GOT3 (cell line): ENCODE measurements at places on chromosomes 1 and 21.

DNA sequence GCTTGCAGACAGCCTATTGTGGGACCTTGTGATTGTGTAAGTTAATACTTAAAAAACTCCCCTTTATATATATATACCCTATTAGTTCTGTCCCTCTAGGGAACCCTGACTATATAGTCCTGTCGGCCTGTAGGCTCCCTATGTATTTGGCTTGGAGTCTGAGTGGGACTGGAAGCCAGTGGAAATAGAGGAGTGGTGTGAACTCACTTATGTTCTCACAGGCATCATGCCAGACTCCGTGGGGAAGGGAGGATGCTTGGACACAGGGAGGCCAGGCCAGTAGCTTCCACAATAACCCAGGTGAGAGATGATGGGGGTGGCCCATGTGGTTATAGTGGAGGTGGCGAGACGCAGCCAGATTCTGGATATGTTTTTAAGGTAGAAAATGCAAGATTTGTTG is 136.7 kb upstream of the SYT6 start:
- no peak for DNase-seq

GRCh38 chr1:192080684-192081083 is 77.6 kb upstream of the RGS18 start:
- DNase-seq = no peak

GRCh38 chr1:152328801-152329391 is 3.9 kb upstream of the FLG start:
- DNase-seq = no peak

- DNase-seq = no peak
These were observed 343.6 kb downstream of the NPHP4 start for GRCh38 chr1:5648410-5649165.

DNA sequence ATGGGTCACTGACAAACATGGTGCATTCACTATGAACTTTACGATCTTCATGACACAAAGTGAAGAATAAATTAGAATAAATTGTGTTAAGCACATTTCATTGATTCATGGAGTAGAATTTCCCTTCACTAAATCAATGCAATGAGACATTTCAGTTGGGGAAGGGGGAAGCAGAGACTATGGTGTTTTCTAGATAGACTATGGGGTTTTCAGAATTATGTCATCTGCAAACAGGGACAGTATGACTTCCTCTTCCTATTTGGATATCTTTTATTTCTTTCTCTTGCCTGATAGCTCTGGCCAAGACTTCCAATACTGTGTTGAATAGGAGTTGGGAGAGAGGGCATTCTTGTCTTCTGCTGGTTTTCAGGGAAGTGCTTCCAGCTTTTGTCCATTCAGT is 80.0 kb upstream of the C1orf105 start:
- DNase-seq = no peak

- no peak for DNase-seq
These were observed 1.2 kb upstream of the ARPC5 start for GRCh38 chr1:183636783-183637182.

GRCh38 chr1:173946380-173946921 is 29.3 kb upstream of the SERPINC1 start:
- no peak for DNase-seq

GRCh38 chr1:208254376-208254775 is 10.2 kb upstream of the PLXNA2 start:
- no peak for DNase-seq

- no peak for DNase-seq
These were observed 204.4 kb downstream of the GRIK3 start for GRCh38 chr1:36829961-36830360.

DNA sequence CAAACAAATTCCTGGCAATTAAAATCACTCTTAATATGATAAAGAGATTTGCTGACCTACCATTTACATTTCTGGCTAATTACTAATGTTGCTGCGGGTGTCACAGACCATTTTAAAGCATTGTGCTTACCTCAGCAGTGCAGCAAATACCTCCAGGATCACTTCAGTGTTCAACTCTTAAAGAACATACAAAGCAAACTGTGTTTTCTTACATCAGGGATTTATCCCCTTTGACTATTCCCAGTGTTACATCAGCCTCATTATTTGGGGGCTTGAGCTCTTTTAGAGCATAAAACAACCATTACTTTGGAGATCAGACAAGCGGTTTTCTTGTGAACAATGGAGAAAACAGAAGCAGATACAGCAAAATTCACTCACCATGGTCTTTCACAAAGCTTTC is 185.4 kb downstream of the LYPLAL1 start:
- DNase-seq = no peak

DNA sequence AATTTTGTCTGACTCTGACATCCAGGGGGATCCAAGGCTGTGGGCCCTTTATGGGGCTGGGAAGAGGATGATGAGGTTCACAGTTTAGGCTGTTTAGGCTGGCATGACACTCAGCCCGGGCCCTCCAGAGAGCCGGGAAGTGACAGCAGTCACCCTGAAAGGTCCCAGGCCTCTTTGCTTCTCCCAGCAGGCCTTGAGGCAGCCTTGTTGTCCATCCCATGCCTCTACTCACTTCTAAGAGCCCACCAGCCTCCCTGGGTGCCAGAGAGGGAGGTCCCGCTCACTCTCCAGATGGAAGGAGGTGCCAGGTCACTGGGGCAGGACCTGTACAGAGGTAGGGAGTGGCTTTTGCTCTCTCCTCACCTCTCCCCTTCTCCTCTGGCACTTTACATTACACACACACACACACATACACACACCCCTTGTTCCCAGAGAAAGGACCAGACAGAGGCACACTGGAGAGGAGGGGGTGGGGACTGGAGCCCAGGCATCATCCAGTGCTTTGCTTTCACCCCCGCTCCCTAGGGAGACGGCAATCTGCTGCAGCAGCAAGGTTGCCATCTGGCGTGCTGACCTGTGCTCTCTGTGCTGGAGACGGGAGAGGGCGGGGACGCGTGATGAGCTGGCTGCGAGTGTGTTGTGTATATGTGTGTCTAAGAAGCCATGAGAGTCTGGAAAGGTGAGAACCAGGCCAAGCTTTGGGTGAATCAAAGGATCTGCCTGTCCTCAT is 4.6 kb downstream of the KLHDC8A start:
- DNase-seq = no peak

GRCh38 chr21:42250422-42251403 is 31.8 kb downstream of the ABCG1 start:
- no peak for DNase-seq

DNA sequence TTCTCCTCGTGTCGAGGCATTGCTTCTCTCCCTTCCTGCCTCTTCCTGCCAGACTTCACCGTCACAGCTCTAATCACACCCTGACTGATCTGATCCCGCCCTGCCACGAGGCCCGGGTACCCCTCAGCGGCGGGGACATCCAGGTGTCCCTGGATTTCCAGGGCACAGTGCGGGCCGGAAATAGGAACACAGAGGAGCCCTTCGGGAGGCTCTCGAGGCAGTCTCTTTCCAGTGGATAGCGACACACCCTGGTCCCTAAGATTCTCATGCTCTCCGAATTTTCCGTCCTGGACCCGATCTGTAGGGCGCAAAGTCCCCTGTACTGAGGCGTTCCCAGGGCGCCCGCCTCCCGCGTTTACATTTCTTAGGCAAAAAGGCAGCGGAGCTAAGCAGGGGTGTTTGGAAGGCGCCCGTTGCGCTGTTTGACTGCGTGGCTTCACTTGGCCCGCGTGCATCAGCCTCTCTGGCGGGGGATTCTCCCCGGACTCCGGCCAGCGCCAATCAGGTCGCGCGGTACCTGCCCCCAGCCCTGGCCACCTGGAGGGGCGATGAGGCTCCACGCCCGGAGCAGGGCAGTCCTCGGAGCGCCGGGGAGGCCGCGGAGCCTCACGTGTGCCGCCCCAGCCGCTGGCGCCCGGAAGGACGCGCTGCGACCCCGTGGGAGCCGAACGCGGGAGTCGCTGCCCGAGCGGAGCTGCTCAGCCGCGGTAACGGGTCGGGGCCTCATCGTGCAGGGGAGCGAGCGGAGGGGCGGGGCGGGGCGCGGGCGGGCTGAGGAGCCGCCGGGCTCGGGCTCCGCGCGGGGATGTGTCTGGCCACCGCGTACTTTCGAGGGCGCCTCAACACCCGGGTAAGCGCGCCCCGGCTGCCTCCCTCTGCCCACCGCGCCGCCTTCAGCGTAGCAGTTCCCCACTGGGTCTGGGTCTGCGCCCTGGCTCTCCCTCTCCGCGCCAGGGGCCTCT is at the start of gene FAM163A:
TSS of gene FAM163A (plus strand) at position 575 of the 962 bp plus-strand sequence. CDS start 69,807 bp downstream, outside the sequence.
- DNase-seq = no peak

DNA sequence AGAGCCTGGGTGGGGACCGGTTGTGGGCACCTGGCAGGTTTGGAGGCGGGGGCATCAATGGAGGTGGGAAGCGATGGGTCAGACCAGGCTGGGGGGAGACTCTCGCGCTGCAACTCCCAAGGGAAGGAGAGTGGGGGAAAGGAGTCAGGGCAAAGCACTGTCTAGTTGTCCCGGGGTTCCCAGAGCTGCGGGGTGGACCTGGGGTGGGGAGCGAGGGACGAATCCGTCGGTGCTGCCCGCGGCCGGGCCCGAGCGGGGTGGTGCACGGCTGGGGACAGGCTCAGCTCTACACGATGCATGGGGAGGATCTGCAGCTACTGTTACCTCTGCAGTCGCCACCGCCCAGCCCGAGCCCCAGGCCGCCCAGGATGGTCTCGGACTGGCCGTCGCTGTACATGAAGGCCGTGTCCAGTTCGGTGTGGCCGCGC is 427 bp downstream of the AKR7A2 start:
- no peak for DNase-seq

GRCh38 chr1:196661345-196661744 is 9.5 kb downstream of the CFH start:
- DNase-seq = no peak

DNA sequence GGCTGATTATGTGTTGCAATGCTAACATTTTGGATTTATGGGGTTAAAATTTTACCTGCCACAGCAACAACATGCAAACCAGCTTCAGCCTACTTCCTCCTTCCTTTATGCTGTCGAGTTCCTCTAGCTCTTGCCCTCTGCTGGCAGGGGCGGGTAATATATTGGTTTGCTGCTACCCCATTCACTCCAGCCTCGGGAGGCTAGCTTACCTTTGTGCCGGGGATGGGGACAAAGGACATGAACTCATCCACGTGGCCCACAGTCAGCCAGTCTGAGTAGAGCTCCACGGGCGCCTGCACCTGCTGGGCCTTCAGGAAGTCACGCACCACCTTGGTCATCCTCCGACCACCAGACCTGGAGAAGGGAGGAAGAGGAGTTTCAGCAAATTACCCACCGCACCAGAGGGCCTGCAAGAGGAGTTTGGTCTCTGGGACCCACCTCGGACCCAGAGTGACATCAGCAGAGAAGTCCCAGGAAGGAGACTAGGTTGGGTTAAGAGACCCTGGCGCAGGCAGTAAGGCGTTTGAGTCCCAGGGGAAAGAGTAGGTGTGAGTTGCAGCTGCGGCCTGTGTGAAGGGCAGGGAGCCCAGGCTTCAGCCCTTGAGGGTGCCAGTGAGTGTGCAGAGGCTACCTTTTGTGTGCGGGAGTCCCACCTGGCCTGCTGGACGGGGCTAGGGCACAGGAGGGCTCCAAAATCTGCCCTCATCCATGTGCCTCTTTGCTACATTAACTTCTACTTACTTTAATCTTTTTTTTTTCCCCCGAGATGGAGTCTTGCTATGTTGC is 21.8 kb upstream of the SDHB start:
- no peak for DNase-seq

DNA sequence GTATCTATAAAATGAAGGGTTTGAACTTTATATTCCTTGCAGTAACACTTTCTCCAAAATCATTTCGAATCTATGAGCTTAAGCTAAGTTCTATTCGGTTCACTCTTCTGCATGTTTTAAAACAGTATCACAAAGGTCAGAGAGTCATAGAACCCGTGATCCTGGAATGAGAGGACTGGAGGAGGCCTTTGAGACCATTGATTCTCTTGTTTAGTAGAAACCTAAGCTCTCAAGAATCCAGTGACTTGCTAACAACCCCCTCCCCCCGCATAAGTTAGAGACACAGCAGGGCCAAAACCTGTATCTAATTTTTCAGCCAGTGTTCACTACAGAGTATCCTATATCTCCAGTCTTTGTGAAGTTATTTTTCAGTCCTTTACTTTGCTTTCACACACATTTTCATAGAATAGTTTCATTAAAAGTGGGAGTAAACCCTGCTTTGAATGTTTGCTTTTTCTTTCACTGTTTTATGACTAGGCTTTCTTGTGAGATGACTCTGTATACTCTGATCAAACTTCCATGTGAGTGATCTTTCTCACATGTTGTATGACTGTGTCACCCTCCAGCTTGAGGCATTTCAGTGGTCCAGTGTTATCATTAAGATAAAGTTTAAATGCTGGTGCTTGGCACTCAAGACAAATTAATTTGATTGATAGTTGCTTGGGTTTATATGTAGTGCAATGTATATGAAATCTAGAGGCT is 275.4 kb upstream of the SGIP1 start:
- no peak for DNase-seq

GRCh38 chr1:216528816-216529215 is 105.6 kb upstream of the USH2A start:
- no peak for DNase-seq

DNA sequence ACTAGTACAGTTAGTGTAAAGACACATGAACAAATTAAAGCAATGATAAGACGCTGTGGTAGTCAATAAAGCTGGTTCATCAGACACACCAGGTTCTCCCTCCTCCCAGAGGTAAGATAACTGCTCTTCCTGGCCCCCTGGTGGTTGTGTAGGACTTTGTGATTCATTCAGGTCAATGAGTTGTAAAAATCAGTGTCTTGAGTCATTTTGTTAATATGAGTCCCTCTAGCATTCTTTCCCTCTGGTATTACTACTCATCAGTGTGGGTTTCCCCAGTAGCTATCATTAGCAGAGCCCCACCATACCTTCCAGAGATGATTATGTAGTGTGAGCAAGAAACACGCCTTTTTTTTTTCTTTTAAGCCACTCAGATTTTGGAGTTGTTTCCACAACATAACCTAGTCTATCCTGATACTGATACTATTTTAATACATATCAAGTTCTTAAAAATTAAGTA is 3.6 kb upstream of the SETDB1 start:
- DNase-seq = peak; percentile 5

DNA sequence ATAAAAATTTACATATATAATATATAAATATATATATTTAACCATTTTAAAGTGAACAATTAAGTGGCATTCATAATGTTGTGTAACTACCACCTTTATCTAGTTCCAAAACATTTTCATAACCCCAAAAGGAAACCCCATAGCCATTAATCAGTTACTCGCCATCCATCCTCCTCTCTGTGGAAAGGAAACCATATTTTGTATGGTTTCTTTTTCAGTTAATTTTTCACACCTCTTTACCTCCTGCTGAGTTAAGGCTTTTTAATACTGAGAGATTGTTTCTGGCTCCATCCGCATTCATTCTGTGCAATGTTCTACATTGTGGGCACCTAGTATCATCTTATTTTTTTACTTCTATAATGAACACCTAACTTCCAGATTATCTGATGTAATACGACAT is 512.1 kb downstream of the LMO4 start:
- DNase-seq = no peak

DNA sequence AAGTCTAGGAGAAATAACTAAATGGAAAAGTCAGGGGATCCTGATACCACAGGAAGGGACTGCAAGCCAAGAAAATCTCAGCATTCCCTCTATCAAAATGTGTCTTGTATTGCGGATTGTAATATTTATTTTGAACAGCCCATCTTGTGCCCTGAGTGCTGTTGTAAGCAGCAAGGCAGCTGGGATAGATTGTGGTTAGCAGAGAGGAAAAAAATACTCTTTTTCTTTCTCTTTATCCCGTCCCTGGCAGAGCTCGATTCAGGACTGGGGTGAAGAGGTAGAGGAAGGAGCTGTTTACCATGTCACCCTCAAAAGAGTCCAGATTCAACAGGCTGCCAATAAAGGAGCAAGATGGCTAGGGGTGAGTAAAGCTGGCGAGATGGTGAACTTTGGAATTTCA is 1.2 kb downstream of the RGL1 start:
- no peak for DNase-seq

GRCh38 chr1:205448540-205449253 is 7.1 kb downstream of the BLACAT1 start:
- no peak for DNase-seq

GRCh38 chr1:247639381-247639981 is 34.1 kb downstream of the OR2G3 start:
- DNase-seq = no peak
